ENCODE measurements at places on chromosomes 7 and 10.

DNA sequence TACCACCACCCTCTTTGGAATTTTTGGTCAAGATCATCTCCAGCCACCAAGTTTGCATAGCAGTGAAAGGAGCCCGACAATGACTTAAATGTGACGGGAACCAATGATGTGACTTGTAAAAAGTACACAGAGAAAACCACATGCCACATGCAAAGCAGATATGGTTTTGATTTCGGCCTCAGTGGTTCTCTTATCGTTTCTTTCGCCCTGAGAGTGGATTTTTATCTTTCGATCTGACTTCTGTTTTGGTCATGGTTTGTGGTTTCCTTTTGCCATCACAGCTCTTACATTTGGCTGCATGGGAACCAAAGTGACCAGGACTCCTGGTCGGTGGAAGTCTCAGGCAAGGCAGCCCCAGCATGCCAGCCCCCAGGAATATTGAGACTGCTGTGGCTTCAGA, 31.5 kb downstream of the TCF7L2 start:
- no peak for DNase-seq

DNA sequence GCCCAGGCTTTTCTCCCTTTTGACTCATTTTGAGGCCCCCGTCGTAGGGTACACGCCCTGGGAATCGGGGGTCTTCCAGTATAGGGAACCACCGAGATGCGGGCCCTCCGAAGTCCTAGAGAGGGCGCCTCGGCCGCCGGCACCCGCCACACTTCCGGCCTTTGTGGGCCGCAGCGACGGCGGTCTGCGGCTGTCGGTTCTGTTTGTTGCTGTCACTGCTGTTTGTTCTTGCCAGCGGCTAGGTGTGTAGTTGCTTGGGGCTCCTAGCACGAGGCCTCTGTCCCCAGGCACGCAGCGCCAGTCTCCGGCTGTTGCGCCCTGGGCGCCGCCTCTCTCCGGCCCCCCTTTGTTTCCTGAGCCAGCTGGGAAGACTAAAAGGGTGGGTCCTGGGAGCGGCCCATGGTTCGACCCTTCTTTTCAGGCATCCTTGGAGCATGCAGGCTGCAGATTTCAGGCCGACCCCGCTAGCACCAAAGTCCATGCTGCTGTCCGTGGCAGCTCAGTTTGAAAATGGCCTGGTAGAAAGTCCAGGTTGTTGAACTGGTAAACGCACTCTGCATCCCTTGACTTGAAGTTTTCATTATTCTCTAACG, 17.8 kb upstream of the ZKSCAN1 start:
- DNase-seq = no peak

DNA sequence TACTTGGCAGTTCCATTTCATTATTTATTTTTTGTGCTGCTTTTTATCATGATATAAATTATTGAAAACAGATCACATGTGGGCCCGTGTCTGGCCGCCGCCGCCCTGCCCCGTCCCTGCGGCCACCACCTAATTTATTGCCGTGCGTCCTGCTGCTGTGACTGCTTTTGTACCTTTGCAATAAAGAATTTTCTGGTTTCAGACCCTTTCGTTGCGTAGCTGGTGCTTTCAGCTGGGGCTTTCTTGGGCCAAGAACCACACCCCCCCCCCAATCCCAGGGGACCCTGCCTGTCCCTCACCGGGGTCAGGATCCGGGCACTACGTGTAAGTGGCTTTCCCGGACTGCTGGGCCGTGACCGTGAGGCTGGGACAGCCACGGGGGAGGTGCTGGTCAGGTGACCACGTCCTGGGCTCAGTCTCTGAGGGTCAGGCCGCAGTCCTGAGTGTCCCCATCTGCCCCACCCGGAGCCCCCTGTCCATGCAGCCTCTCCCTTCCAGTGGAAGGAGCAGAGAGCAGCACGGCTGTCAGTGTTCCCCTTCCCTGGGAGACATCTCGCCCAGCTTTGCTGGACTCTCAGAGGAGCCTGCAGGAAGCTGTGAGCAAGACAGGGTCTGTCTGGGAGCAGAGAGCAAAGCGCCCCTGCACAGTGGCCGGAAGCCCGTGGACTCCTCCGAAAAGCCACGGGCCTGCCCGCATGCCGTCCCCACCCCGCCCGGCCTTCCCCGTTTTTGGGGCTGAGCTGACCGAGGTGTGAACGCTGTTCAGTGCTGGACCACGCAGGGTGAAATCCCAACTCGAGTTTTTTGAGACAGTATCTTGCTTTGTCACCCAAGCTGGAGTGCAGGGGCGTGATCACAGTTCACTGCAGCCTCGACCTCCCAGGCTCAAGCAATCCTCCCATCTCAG, 12.6 kb downstream of the MAFK start:
- no peak for DNase-seq

- DNase-seq = no peak
Measured at GRCh38 chr7:101598986-101599771, 29.9 kb downstream of the MYL10 start.

DNA sequence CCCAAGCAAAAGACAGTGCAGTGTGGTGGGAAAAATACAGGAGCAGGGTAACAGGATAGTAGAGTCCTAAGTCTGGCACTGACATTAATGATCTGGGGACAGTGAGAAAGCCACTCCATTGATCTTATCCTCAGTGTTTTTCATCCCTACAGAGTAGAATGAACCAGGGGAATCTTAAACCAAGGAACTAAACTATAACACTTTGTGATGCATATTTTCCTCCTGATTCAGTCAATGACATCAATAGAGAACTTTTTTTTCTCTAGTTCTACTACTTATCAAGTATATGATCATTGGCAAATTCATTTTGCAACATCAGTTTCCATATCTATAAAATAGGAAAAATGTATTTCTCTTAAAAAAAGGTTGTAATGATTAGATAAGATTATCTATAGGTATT, 151.1 kb downstream of the TMEM26 start:
- no peak for DNase-seq

DNA sequence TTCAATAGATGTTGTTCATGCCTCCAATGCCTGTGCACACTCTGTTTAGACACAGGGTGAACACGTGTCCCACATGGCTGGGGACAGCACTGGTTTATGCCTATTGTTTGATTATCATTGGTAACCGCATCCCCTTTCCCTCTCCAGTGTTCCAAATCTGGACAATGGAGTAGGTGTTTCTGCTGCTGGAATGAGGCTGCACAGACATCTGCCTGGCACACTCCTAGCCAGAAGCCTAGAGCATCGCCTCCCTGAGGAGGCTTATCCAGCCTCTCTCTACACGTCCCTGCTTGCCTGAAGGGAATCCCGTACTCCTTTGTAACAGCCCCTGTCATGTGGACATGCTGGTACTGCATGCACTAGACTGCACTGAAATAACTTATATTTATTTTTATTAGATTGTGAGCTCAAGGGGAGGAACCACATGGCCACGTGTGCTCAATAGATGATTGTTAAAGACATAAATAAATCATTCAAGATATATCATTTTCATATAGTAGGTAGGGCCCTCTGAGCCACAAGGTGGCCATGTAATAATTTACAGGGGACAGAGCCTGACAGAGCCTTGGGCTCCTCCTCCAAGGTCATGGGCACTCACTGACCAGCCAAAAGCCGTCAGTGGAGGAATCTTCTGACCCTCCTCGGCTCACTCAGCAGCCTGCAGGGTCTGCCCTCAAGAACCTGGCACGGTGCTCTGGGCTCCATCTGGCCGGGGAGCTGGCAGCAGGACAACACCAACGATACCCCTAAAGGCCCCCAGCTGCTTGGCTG, 310.9 kb upstream of the ZNF32 start:
- DNase-seq = no peak

DNA sequence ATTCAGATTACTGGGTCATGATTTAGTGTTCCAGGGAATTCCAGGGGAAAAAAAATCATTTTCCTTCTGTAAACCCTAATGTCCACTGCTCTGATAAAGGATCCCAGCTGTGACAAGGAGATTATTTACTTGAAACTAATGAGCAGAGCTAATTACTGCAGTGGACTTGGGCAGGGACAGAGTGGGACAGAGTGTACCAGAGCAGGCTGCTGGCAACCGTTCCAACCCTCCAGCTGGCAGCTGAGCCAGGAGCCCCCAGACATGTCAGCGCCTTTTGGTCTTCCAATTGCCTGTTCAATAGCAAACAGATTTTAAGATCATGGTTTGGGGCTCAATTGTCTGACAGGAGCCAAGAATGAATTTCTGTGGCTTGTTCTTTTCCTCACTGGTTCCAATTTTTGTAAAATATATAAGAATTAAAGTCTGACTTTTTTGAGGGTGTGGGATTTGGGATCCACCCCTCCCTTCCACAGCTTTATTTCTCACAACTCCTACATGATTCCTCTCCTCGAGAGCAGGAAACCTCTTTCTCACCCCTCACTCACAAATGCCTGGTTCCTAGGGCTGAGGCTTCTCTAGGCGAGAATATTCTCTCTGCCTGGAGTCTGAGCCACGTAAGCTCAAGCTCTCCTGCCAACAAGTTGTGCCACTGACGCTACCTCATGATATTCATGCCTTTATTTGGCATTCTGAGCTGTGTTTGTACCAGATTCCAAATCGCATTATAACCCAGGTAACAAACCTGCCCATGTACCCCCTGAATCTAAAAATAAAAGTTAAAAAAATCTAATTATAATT, 20.6 kb upstream of the FAM180A start:
- DNase-seq = no peak

- DNase-seq = no peak
Measured at GRCh38 chr10:62171791-62172190, 96.9 kb downstream of the RTKN2 start.
